ENCODE measurements at places on chromosomes 1 and 21.

GRCh38 chr1:232617237-232617636, 12.7 kb downstream of the SIPA1L2 start:
- DNase-seq, result no peak

DNA sequence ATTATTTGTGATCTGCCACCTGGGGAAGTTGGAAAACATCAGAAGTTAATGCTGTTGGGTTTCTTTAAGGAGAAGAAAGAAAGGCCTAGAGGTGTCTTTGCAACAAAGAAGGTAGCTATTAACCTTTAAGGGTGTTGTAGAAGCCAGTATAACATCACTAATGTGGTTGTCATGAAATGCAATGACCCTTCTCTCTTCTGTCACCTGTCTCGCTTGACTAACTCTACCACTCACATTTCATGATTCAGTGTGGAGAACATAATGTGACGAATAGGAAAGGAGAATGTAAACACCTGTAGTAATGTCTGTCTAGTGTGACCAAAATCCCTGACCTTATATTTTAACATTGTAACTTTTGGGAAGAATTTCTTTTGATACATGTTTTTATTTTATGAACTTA, 211.7 kb upstream of the UBE2U start:
- no peak for DNase-seq

DNA sequence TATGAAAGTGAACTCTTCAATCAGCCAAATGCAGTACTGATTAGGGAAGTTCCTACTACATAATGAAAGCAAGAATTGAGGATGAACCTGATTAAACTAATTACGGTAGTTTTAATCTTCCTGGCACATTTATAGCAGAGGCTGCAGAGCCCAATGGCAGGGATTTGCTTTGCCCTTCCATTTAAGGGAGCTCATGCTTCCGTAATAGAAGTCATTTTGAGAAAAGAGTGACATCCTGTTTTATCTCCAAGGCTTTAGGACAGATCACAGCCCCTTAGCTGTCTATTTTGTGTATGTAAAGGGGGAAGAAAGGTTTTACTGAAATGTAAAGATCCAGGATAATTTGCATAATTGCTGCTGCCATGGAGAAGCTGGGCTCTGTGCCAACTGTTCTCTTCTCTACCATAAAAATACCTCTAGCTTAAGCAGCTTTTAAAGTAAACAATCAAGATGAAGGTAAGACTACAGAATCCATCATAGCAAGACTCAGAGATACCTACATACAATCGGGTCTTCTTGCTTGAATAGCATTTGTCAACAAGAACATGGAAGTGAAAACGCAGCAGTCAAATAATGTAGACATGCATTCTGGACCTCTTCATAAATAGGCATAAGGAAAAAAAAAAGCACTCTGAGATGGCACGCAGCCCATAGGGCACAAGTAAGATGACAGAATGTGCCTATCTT, 62.5 kb downstream of the ASH1L start:
- no peak for DNase-seq

GRCh38 chr21:33828083-33828482, 87.5 kb downstream of the ATP5PO start:
- DNase-seq, result no peak

- no peak for DNase-seq
Observed at GRCh38 chr1:9836632-9836960, 12.8 kb upstream of the CLSTN1 start.

DNA sequence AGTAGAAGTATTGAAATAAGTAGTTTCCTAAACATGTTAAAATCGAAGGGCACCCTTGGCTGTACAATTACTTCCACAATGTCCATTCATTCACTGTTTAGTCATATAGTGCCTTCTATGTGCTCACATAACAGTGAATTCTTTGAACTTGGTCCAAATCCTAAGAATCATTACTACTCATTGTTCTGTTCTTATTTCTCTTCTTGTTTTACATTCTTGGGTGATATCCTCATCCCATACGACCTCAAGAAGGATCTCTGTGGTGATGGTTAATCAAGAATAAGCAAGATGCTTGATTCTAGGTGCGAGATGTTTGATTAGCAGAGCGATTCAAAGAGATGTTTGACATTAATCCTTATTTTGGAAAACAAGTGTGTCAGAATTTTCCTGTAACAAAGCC, 667.4 kb upstream of the ZP4 start:
- no peak for DNase-seq

GRCh38 chr1:59596432-59596831, 218.3 kb upstream of the HOOK1 start:
- DNase-seq, result no peak

DNA sequence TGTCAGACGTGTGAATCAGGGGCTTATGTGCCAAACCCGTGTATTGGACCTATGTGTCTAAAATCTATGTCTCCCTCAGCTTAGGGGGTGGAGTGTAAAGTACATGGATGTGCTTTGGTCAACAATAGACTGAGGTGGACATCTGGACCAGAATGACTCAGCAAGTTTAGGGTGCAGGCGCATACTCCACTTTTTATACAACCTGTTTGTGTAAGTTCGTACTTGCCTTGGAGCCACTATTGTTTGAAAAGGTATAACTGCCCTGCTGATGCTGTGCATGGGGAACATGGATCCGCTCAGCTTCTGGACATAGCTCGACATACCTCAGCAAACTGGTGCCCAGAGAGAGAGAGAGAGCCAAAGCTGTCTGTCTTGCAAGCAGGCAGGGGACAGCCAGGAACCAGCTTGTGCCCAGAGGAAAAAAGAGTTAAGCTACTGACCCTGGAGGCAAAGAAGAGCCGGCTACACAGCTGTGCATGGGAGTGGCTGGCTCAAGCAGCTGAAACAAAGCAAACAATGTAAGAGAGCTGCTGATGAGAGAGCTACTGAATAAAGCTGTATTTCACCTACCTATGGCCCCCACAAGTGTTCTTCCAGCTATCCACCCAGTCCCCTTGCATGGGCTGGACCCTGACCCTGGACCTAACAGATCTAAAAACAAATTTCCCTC, 41.2 kb downstream of the GJA5 start:
- DNase-seq, result no peak

- no peak for DNase-seq
Observed at GRCh38 chr1:238252033-238252802, 361.5 kb upstream of the ZP4 start.

- DNase-seq, result no peak
Observed at GRCh38 chr1:57058652-57059501, 93.1 kb upstream of the C8B start.

DNA sequence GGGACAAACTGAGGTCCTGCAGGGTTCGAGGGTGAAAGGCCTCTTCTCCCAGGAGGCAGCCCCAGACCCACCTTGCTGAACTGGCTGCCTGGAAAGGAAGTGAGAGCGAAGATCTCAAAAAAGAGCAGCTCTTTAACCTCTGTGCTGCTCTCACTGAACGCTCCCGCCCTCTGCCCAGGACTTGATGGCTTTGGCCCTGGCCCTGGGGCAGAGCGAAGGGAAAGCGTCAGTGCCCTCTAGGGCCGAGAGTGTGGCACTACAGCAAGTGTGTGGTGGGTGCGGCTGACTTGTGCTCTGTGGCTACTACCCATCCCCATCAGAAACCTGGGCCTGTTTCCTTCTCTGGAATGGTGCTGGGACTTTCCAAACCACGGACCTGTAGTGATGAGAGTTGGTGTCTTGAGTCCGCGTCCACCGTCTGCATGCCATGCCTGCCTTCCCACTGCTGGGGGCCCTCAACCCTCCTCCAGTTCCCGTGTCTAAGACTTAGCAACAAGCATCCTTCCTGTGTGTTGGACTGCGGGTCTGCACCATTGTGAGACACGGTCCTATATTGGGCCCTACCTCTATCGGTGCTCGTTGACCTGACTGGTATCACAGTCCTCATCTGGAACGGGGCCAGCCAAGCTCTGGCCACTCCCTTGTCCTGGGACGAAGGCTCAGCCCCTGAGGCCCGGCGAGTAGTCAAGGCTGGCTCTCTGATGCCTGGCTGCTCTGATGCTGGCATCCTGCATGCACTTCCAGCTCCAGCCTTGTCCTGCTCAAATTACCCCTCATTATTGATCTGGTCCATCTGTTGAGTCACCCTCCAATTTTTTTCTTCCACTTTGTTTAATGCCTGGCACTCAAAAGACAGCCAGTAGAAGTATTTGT, 180.3 kb downstream of the DISC1 start:
- no peak for DNase-seq

- DNase-seq, result no peak
Observed at GRCh38 chr1:58290685-58291372, 255.7 kb downstream of the OMA1 start.

DNA sequence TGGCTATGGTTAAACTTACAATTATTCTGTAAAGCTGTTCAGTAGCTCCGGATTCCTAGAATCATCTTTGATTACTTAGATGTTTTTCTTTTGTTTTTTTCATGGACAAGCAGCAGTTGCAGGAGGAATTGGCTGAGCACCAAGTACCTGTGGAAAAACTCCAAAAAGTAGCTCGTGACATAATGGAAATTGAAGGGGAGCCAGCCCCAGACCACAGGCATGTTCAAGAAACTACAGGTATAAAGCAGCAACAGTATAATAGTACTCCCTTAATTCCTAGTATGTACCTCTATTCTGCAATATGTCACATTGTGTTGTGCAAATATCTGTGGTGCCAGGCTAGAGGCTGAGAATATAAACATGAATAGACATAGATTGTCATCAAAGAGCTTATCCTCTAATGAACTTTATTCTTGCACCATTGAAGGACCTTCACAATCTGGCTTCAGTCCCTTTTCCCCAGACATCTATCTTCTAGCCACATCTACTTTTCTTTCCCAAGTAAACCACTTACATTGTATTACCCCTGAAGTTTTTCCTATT, 132.3 kb upstream of the BMP8A start:
- DNase-seq, result no peak

GRCh38 chr21:17673261-17674020, 60.7 kb upstream of the BTG3 start:
- no peak for DNase-seq

- DNase-seq, result no peak
Observed at GRCh38 chr1:210441028-210441427, 112.3 kb downstream of the HHAT start.

GRCh38 chr1:1428174-1428573, 7.1 kb upstream of the ANKRD65 start:
- no peak for DNase-seq

GRCh38 chr1:54962612-54963395, 17.6 kb upstream of the TMEM61 start:
- DNase-seq, result no peak

DNA sequence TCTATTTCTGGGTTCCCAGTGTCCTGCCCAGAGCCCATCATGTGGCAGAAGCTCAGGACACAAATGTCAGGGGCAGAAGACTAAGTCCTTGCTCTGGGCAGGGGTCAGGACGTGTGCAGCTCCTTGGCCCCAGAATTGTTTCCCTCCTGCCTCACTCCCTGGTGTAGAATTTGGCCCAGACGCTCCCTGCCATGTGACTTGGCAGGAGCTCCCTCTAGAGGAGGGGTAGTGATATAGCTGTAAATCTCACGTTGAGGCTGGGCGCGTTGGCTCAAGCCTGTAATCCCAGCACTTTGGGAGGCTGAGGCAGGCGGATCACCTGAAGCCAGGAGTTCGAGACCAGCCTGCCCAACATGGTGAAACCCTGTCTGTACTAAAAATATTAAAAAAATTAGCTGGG, 91.2 kb downstream of the UBIAD1 start:
- DNase-seq, result no peak

DNA sequence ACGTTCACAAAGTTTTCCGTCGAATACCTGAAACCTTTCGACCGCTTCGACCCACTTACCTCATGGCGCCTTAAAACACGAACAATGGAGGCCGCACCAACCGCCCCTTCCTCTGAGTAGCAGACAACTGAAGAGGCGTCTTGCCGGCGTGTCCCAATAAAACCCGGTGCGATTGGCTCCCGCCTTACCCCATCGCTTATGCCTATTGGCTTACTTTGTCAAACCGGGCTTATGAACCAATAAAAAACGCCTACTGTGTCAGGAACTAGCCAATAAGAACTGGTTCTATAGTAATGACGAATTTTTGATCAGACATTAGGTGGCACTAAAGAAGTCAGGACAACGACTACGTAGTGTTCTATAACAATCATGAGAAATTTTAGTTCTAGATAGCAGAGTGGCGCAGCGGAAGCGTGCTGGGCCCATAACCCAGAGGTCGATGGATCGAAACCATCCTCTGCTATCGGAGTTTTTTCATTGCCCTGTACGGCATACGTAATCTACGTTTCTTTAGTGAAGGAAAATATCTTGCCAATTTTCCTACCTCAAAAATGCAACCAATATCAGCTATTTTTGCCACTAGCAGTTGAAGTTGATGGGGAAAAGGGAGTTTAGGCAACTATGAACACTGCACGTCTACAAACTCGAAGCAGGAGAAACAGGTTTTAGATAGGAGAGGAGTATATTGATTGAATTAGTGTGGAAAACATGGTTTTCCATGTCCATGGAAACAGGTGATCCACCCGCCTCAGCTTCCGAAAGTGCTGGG, at the start of gene ILF2:
ILF2 (minus strand) TSS at position 135 of the 769 bp plus-strand sequence; CDS start at position 64, 71 bp downstream.
- DNase-seq, result peak; percentile 99

DNA sequence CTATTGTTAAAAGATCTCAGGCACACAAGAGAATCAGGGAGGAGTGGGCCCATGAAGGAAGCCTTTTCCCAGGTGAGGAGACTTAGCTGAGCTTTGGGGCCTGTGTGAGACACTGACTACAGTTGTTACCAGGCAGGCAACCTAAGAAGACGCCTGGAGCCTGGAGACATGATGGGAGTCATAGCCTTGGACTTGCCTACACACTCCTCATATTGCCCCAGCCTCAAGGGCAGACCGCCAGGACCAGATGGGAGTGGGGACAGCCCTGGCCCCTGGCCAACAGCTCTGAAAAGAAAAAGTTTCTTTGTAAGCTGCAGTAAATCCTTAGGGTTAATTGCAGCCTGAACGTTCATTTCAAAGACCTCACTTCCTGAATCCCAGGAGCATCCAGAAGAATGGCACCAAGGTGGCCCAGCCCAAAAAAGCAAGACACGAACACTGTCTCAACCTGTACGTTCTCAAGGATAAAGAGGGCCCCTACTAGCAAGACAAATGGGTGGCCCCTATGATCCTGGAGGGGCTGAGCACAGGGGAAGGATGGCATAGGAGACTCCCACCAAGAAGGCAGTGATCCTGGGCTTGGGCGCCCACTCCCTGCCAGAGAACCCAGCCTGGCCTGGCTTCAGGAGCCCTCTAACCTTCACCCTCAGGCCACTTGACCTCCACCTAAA, 33.2 kb upstream of the BTG2 start:
- DNase-seq, result no peak

- DNase-seq, result no peak
Observed at GRCh38 chr1:98931128-98931835, 73.4 kb downstream of the PLPPR5 start.

GRCh38 chr1:61078618-61079295, 3.6 kb upstream of the NFIA start:
- DNase-seq, result no peak

DNA sequence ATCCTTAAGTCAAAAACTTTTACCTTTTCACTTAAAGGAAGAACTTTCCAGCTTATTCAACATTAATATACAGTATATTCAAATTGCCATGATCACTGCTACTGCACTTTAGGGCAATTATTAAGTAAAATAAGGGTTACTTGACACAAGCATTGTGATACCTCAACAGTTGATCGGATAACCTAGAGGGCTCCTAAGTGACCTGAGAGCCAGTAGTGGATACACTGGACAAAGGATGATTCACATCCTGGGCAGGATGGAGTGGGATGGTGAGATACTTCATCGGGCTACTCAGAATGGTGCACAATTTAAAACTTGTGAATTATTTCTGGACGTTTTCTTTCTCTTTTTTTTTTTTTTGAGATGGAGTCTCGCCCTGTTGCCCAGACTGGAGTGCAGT, 54.5 kb upstream of the PPM1J start:
- DNase-seq, result no peak

GRCh38 chr1:29330856-29331255, 94.5 kb downstream of the PTPRU start:
- no peak for DNase-seq
